NCI-H2227 treated with DMSO at 0.1 percent for 48 hours (cell line): ENCODE measurements at places on chromosomes 2 and 18.

GRCh38 chr2:95384854-95385569, 17.5 kb upstream of the FAHD2A start:
- DNase-seq: no peak

DNA sequence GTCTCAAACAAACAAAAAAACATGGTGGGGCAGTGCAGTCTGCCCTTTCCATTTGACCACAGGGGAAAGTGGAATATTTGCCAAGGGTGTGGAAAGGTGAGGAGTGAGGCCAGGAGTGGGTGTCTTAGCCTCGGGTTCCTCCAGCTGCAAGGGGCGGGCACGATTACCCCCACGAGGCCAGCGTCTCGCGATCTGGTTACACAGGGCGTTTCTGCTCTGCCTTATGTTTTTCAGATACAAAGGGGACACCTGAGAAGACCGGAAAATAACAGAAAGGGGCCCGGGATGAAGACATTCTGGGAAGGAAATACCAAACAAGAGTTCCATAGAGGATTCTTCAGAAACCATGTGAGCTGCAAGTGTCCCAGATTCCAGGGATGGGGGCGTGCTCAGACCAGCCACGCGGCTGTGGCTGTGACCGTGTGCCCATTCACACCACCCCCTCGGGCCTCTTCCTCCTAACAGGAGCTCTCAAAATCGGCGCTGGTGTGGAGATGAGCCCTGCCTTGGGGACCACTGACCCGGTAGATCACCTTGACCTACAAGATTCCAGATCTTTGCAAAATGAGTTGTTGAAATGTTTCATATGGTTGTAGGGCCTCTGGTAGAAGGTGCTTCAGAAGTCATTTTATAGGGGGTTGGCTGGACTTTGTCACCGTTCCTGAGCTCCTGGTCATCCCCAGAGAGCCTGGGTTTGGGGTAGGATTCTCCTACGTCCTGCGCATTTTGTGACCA, 34.2 kb downstream of the FAM178B start:
- DNase-seq: no peak

DNA sequence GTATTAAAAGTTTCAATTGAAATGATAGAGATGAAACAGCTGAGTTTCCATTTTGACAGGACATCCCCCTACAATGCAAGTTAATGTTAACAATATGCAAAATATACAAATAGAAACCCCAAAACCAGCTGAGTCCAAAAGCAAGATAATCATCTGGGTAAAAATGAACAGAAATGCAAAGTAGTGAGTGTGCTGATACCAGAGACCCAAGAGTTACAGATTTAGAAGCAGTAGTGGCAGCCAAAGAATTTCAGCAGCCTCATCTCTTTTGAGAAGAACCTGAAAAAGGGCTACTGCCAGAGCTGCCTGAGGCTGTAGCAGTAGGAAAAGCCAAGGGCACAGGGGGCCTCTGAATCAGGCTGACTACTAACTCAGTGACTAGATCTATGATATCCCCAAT, 82.6 kb downstream of the THADA start:
- DNase-seq: no peak

DNA sequence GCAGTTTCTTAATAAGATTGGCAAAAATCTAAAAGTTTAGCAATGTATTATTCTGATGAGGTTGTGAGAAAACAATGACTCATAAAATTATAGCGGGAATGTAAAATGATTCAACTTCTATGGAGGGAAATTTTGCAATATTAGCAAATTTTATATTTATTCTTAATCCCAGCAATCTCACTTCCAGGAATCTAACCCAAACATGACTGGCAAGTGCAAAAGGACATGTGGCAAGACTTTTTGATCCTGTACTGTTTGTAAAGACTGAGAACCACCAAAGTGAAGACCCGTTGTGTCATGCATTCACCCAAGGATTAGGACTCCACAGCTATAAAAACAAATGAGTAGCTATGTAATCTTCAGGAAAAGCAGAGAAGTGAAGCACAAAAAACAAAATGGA, 234.8 kb upstream of the KYNU start:
- DNase-seq: no peak

- DNase-seq: no peak
Observed at GRCh38 chr2:46878886-46879285, 36.7 kb downstream of the MCFD2 start.

DNA sequence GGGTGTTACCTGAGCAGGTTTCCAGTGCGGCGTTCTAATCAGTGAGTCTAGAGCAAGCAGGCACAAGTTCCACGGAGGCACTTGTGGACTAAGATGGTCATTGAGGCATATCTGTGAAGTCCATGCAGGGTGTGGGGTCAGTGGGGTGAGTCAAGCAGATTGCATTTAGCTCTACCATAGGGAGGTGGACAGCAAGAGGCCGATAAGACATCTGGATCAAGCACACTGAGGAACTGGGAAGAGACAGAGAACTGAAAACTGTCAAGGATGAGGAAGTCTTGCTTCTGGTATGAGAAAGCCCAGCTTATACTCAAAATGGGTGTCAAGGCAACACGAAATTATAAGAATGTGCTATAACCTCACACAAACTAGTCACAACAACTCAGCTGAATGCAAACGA, 61.2 kb upstream of the SLC39A10 start:
- no peak for DNase-seq

DNA sequence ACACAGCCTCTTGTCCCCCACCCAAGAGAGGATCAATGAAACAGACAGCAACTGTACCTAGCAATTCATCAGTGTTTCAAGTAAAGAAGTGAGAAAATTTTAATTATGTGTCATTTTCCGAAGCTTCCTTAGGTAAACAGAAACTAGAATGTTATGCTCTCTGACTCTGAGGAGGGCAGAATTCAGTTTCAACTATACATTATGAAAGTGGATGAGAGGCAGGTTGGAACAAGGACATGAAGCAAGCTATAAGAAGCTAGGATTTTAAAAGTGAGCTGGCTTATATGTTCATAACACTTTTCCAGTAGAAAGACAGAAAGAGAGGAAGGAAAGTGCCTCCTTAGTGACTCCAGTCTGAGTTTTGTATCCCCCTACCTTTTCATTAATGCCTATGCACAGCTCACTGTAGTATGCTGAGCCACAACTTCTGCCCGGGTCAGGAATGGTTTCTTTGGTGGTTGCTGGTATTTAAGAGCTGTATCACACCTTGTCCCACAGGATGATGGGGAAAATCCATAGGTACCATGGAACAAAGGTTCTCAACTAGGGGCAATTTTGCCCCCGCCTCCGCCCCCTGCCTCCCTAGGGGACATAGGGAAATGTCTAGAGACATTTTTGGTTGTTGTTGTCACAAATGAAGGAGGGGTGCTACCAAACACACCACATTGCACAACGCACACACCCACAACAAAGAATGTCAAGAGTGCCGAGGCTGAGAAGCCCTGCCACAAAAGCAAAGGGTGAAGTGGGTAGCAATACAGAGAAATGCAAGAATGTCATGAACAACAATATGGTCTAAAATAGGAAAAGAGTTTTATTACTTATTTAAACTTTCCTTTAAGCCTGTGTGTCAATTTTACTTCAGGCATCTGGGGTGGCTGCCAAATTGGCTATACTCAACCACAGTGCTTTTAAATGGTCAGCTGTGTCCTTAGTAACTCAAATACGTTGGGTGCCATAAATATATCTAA, 161.0 kb upstream of the ZFP36L2 start:
- no peak for DNase-seq

DNA sequence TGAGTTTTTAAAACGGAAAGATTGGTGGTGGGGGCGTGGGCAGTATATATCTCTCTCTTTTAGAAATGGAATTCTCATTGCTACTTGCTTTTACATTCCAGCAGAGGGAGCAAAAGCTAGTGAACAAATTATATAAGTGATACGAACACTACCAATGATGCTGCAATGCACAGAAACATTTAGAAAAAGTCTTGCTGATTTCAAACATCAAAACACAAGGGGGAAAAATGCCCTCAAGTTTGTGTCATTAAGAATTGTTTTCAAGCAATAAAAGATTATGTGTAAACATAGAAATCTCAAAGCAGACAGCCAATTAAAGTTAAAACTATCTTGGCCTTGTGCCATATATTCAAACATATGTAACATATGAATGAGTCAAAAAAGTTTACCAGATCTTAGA, 296.3 kb upstream of the KCNJ3 start:
- DNase-seq: peak; percentile 78

DNA sequence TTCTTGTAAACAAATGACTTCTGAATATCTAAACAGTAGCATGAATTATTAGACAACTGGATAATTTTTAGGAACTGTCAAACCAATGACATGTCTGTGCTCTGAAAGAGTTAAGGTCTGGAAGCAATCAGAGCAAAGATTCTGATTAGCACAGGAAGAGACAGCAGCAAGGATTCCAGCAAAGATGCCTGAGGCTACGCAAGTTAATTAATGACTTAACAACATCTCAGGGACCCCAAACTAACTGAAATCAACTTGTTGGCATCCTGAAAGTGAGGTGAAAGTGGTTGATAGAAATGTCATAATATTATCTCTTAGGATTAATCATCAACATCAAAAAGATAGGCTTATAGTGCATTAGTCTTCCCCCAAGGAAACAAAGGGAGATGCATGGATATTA, 123.3 kb upstream of the TMEM200C start:
- no peak for DNase-seq
